Peyer's patch (tissue), 4 donors: ENCODE measurements at places on chromosomes 4 and X.

DNA sequence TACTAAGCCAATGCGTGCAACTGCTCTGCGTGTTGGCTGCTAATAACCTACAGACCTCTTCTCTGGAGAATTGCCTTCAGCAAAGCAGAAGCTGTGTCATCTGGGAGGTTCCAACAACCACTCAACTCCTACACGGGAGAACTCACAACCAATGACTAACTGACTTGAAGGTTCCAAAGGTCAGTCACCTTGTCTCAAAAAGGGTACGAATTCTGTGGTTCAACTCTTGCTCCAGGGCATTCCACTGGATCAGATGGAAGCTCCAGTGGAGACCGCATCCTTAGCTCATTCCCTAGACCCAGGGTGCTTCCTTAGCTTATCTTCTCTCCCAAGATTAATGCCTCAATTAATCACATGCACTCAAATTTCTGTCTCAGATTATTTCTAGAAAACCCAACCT lies 222.7 kb downstream of the CHIC2 start:
- DNase-seq = no peak

DNA sequence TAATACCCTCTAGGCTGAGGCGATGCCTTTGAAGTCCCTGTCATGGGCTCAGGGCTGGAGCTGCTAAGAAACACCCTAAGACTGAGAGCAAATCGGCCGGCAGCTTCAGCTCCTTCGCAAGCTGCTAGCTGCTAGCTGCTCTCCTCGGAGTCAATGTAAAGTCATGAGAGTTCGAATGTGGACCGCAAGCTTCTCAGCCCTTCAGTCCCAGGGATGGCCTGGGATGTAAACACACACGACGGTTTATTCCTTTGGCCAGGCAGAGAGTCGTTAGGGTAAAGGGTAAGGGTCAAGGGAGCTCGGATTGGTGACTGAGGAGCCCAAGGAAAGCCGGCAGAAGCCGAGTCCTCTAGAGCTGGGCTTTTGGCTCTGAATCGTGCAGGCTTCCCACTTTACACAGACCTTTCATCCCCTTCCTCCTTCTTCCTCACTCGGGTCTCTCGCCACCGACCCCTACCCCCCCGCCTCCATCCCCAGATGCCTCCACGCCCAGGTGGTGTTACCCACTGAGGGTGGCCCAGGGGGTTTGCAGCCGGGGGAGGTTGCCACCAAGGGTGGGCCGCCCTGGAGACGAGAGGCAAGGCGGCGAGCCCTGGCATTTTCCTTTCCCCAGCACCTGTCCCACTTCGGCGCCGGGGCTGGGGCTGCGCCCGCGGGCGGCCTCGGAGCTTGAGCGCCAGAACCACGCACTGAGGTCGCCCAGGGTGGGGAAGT lies 3.1 kb upstream of the BCORL1 start:
- no peak for DNase-seq

DNA sequence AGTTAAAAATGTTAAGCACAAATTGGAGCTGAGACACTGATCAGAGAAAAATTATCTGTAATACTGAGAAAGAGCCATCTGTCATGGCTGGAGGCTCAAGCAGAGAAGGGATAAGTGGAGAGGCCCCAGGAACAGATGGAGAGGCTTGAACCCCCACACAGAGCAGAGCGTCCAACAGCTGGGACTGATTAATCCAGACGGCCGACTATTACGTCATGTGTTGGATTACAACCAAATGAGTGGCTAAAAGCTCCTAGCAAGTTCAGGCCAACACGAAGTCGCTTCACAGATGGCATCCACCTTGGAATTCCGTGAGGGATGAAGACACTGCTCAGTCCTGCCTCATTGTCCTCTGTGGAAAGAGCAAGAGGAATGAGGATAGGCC lies 57.7 kb upstream of the ATXN3L start:
- no peak for DNase-seq

DNA sequence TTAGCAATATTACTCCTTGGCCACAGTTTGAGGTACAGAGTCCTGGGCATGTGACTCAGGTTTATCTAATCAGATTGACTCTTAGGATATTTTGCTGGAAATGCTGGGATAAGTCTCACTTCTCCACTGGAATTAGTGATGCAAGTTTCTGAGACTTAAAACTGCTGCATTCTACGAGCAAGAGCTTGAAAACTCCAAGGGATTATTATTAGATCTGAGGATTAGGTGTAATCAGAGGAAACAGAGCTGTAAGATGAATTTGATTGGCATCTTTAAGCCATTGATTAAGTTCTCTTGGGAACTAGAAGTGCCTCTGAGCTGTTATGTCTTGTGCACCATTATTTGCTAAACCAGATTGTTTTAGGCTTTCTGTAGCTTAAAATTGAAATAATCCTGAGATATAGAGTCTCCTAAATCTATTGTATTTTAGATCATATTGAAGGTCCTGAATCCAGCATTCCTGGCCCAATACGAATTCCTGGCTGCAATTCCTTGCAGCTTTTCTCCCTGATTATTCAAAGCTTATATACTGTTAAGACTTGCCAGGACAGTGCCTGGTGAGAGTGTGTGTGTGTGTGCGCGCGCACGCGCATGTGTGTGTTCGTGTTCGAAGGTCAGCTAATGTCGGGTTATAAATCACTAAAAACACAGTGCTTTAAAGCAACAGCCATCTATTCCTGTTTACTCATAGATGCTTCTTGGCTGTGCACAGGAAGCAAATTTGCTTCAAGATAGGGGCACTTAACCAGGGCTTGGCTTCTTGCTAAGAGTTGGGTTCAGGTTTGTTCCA lies 735.1 kb downstream of the STIM2 start:
- peak; percentile 60 for DNase-seq

DNA sequence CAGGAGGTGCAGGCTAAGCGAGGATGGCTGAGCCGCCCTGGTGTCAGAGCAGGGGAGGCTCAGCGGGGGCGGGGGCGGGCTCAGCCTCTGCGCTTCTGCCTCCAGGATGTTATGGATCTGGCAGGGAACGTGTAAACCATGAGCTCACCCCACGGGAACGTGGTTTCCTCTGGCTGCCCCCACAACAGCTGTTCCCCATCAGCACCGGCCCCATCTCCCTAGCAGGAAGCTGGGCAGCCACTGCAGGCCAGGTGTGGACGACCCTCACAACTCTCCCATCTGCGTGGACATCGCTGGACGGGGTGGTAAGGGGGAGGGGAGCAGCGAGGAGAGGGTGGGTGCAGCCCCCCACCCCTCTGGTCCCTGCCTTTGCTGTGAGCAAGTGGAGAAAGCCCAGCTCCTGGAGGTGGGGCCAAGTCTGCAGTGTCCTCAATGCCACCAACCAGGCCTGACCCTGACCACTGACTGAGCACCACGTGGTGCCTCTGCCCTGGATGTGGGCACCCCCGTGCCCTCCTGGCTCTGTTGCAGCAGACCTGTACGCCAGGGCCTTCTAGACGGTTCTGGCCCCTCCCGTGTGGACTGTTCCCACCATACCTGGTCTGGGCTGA lies 28.1 kb upstream of the SPON2 start:
- peak; percentile 66 for DNase-seq

DNA sequence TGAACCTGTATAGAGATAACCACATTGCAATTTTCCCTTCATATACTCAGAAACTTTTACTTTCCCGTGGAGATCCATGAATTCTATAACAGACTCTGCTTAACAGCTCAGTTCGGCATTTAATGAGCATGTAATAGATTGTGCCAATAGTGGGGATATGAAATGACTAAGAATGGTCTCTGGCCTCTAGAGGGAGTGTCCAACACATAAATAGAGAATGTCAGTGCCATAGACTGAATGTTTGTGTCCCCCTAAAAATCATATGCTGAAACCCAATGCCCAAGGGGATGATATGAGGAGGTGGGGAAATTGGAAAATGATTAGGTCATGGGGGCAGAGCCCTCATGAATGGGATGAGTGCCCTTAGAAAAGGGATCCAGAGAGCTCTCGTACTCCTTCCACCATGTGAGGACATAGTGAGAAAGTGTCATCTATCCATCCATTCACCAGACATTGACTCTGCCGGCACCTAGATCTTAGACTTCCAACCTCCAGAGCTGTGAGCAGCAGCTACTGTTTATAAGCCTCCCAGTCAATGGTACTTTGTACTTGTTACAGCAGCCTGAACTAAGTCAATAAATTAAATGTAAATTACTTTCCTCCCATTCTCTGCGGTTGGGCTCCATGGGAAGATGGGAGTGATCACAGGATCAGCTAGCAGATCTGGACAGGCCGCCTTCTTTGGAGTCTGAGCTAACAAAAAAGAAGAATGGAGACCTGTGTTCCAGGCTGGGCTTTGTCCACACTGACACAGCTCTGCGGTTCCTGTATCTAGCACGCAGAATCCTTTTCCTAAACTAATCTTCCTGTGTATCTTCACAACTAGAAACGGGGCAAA lies 28.1 kb upstream of the HPSE start:
- DNase-seq = no peak

DNA sequence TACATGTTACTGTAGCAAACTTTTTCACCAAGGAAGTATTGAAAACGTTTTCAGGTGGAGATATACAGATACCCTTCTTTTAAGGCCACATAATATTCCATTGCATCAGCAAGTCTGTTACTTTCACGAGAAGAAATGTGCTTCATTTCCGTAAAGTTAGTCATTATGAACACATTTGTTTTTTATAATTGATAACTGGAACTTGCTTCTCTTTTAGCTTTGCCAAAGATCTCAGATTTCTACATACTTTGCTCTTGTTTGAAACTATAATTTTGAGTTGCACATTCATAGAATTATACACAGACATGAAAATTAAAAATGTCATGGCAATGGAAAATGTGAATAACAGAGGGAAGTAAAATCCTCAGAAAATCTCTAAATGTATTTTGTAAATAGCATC lies 128.7 kb upstream of the GIMD1 start:
- DNase-seq = no peak

DNA sequence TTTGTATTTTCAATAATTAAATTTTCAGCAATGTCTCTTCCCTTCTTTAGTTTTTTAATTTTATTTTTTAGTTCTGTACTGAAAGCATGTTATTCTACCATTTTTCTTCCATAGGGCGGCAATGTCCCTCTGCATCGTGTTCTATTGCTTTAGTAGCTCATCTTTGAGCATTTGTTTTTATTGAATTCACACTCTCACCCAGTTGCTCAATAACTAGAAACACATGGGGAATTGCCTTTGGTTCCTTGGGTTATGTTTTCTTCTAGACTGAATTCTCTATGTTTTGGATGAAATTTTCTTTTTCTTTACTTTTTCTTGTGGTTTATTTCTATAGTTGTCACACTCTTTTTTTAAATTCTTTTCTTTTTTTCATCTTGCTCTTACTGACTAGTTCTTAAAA lies 233.8 kb upstream of the LDB2 start:
- DNase-seq = no peak

GRCh38 chrX:130895299-130895698 lies 7.7 kb downstream of the ENOX2 start:
- no peak for DNase-seq

- no peak for DNase-seq
These were observed 34.6 kb downstream of the PPP2R2C start for GRCh38 chr4:6437826-6438238.

- no peak for DNase-seq
These were observed 895 bp upstream of the OPN1LW start for GRCh38 chrX:154142950-154143745.

DNA sequence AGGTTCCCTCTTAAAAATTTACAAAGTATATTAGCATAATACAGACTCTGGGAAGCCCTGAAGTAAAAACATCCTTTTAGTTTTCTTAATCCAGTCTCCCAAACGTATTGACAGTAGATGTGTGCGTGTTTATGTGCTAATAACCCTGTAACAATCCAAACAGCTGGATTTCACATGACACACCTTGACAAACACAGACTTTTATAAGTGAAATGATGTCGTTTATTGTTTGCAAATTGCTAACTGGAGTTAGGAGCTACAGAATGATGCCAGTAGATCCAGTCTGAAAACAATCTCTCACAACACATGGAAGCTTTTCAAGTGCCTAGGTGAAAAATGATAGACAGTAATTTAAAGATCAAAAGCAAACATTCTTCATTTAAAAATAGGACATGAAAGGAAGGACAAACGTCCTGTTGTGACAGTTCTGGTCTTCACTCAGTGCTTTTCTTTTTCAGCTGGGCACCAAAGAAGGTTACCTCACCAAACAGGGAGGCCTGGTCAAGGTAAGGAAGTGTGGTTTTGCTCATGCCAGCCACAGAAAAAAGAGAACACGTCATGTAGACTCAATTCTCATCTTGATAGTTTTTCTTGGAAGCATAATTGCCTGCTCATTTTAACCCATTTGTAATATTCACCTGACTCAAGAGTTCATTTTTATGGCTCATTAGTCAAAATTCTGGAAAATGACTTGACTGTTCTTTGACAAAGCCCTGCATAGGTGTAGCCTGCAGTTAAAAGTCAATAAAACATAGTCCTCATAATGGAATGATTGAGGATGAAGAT lies 32.9 kb downstream of the LAMTOR3 start:
- DNase-seq = no peak

DNA sequence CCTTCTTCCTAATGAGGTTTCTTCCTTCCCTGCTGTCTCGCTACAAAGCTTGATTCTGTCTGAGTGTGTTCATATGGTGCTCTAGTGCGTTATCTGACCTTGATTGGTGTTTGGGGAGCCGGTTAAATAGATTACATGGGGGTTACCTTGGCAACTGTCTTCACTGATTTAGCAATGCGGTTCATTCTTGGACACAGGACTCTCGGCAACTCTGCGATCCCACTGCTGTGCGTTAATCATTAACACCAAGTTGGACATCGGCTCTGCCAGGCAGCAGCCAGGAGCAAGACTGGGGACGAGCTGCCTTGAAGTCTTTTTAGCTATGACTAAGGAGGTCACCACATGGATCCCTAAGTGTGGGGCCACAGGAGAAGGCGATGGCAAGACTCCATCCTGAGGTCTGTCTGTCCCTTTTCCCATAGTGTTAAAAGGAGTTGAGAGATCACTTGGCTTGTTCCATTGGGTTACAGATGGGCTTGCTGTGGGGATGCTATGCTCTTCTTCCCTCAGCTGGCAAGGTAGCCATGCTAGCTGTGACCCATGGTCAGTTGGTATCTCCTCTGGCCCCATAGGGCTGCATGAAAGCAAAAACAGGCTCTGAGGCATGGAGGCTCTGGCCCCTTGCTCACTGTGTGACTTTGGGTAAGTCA lies 93.4 kb upstream of the MAMLD1 start:
- no peak for DNase-seq

- no peak for DNase-seq
These were observed 123.7 kb downstream of the STOX2 start for GRCh38 chr4:184028561-184029374.

GRCh38 chrX:154417157-154417556 lies 5.8 kb downstream of the TAFAZZIN start:
- DNase-seq = no peak

- no peak for DNase-seq
These were observed 1.0 kb downstream of the TNIP2 start for GRCh38 chr4:2754848-2755819.

GRCh38 chrX:71378732-71379131 lies 12.6 kb downstream of the TAF1 start:
- DNase-seq = no peak

GRCh38 chr4:183995570-183995969 lies 90.5 kb downstream of the STOX2 start:
- DNase-seq = no peak

DNA sequence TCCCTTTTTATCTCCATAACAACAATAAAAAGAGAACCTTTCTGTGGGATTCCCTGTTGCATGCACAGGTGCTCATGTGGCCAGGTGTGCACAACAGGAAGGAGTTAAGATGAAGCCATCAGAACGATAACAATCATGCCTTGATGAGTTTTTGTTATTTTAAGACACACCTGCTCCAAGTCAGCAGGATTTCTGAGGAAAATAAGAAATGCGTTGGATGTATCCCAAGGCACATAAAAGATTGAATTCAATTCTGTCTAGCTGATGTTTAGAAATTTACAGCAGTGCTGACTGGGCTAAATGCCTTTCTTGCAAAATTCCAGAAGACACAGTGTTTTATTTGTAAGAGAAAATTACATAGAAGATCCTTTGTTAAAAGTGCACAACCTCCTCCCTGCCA lies 1678.2 kb downstream of the ARAP2 start:
- no peak for DNase-seq
